ENCODE measurements at places on chromosomes 4 and X.
A peak's percentile ranks its signal among the peaks of the same experiment; 100 is the strongest.

- no peak for DNase-seq
These were observed 115.2 kb upstream of the OTUD4 start for GRCh38 chr4:145295547-145295946.

- peak; percentile 14 for DNase-seq
These were observed 53.2 kb downstream of the SPRY1 start for GRCh38 chr4:123449780-123450179.

- no peak for DNase-seq
These were observed 1.2 kb downstream of the ATP6AP1 start for GRCh38 chrX:154429711-154430110.

GRCh38 chr4:72283357-72283756, 251.6 kb downstream of the NPFFR2 start:
- no peak for DNase-seq

DNA sequence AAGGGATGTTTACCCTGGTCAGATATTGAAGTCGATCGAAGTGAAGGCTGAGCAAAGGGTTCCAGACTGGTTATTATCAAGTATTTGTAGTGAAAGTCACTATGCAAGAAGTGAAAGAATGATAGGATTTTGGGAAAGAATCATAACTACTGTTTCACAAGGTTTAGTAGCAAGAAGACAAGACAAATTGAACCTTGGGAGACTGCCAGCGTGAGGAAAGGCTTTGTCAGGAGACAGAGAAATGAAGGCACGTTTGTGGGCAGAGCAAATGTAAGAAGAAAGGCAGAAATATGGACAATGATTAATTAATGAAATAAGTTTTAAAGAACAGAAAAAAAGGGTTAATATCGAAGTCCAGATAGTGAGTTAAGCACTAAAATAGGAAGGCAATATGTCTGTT, 456.8 kb downstream of the TRIML1 start:
- no peak for DNase-seq

DNA sequence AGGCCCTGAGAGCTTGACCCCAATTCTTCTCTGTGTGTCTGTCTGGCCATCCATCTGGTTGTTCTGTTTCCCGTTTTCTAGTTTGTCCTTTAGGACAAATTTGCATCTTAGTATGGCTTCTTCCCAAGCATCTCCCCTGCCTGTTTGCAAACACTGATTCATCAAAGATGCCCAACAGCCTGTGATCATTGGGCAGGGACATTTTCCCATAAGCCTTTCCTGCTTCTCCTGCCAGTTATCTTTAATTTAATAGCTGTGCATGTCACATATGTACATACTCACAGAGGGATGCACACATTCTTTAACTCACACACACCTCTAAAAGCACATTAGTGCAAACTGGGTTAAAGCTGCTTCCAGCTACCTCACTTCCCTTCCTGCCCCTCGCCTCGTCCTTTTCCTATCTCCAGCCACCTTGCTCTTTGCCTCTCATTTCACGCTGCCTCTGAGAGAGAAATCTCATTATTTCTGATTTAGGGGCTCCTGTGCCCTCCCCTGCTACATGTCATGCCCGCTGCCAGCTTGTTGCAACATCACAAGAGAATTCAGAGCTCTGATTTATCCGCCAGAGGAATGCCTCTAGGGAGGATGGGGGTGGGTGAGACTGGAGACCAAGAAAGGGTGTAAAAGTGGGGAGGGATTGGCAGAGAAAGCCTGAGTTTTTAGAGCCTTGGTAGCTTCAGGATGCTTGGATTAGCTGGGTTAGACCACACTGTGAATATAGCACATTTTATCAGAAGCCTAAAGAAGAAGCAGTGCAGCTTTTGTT, 100.6 kb downstream of the NHS start:
- no peak for DNase-seq

GRCh38 chrX:9917861-9918260, 49.3 kb upstream of the CLDN34 start:
- no peak for DNase-seq
